ENCODE measurements at places on chromosomes 5 and 9.

- DNase-seq, result no peak
Observed at GRCh38 chr5:159955056-159955624, 38.9 kb downstream of the ADRA1B start.

GRCh38 chr9:91681461-91682305 lies 258.1 kb upstream of the NFIL3 start:
- no peak for DNase-seq

GRCh38 chr5:134079748-134080581 lies 34.5 kb upstream of the TCF7 start:
- no peak for DNase-seq

DNA sequence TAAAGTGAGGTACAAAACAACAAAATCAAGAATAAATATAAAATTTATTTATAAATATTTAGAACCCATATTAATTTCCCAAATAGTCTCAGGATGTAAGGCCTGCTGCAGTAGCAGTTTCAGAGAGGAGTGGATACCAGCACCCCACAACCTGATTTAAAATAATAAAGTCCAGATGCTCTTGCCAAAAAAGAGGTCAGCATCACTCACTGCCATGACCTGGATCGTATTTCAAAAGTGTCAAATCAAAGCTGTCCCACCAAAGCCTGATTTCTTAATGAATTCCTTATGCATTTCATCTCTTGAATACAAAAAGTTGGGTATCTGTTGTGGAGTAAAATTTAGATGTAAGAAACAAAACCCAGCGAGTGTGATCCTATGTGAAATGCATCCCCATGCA lies 58.0 kb upstream of the ROR2 start:
- no peak for DNase-seq

- no peak for DNase-seq
Observed at GRCh38 chr5:149452007-149452664, 73.0 kb upstream of the IL17B start.

DNA sequence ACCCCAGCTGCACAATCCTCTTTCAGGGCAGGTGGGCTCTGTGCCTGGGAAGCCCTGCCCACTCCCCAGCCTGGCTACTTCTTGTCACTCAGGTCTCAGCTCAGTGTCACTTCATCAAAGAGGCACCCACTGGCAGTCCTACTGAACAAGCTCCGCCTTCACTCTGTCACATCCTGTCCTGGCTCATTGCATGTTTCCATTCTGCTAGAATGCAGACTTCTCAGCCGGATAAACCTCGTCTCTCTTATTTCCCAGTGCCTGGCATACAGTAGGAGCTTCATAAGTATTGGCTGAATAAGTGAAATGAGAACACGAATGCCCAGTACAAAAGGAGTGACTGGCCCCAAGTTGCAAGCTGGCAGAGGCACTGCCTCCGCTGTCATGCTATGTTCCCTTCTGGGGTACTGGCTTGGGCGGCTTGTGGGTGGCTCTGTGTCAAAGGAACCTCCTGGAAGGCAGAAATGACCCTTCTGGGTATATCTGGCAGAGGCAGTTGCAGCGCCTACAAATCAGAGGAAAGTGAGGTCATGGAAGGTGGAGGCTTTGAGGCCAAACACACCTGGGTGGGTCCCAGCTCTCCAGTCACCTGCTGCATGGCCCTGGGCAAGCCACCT lies 98.3 kb upstream of the PHYKPL start:
- no peak for DNase-seq

DNA sequence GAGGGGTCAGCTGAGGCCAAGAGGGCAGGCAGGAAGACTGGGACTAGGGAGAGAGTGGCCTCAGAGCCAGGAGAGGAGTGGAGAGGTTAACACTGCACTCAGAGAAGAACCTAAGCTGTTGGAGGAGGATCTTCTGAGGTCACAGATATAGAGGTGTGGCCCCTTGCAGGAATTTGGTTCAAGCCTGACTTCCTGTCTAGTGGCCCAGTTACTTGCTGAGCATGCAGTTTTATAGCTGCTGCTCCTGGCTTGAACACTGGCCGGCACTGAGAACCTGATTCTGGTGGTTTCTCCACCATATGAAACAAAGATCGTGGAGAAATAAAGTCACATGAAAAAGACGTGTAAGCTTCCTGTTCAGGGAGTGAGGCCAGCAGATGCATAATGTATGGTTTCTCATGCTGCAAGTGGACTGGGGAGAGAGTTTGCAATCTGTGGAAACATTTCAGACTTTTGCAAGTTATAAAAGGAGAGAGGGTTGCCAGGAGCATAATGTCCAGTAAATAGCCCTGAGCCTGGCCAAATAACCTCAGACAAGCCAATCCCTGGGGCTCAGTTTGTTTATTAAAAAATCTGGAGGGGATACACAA lies 82.6 kb downstream of the GALNT10 start:
- DNase-seq, result no peak

GRCh38 chr9:113720495-113720894 lies 155.6 kb upstream of the ZNF618 start:
- no peak for DNase-seq

DNA sequence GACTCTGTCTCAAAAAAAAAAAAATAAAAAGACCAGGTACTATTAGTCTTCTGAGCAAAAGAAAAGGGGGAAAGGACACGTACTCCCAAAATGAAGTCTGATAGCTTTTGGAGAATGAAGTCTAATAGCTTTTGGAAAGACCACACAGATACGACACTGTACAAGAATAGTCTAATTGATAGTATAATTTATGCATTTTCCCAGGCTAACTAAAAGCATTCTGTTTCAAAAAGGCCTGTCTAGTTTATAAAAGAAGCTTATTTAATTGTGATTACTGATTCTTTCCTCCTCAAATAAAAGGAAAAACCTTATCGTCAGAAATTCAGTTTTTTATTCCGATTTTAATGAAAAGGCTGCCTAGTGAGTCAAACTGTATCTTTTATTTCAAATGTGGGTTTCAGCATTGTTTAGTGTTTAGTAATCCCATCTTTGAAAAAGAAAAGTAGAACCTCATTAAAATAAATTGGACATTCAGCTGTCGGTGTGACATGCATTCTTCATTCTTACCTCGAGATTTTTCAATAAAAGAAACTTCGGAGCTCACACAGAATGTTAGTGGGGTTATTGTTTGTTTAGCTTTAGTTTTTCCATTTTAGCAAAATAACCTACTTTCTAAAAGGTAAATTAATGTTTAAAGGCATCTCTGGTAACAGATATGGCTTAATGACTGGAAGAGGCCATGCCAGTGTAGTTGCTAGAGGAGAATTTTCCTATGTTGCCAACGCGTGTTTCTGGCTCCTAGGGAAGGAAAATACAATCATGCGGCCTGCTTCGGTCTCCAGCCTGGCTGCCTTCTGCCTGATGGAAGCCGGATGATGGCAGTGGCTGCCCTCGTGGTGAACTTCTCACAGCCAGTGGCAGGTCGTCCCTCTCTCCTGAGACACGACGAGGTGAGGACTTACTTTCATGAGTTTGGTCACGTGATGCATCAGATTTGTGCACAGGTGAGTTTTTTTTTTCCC lies 70.0 kb downstream of the NLN start:
- no peak for DNase-seq

DNA sequence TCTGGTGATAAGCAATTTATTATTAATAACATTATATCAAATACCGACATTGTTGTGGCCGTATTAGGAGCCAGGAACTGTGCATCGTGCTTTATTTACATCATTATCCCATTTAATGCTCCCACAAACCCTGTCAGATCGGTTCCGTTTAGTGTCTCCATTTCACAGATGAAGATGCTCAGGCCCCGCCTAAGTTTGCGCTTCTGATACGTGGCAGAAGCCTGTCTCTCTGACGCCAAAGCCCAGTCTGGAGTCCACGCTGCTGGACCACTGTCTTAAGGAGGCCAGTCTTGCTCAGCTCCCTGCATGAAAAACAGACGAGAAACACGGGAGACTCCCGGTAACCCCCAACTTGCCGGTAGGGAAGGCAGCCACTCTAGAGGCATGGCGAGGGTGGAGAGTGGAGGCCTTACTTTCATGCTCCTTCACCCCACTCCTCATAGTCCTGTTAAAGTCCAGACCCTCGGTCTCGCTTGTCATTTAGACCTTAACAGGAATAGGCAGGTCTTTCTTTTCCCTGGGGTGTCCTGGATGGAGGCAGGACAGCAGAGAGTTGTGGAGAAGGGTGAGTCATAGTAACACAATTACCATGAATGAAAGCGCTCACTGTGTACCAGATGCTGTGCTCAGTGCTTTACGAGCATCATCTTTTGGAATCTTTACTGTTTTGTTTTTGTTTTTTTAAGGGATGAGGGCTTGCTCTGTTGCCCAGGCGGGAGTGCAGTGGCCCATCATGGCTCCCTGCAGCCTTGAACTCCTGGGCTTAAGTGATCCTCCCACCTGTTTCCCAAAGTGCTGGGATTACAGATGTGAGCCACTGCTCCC lies 872 bp downstream of the TXNDC15 start:
- peak; percentile 57 for DNase-seq

GRCh38 chr5:80468131-80468530 lies 19.8 kb upstream of the FAM151B start:
- no peak for DNase-seq

- no peak for DNase-seq
Observed at GRCh38 chr5:129906177-129906887, 2.1 kb downstream of the CHSY3 start.

DNA sequence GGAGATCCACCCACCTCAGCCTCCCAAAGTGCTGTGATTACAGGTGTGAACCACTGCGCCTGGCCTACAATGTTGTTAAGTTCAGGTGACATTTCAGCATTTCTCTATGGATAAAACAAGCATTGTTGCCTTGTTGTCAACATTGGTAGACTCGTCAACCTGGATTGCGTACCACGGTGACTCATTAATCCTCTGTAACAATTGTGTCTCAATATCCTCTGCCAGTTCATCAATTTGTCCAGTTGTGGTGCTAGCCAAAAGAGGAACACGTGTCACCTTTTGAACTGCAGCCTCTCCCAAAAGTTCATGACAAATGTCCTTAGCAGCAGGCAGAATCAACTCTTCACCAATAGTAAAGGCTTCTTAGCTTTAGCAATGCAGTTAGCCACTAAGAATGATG lies 46.3 kb upstream of the LARP1 start:
- DNase-seq, result no peak

DNA sequence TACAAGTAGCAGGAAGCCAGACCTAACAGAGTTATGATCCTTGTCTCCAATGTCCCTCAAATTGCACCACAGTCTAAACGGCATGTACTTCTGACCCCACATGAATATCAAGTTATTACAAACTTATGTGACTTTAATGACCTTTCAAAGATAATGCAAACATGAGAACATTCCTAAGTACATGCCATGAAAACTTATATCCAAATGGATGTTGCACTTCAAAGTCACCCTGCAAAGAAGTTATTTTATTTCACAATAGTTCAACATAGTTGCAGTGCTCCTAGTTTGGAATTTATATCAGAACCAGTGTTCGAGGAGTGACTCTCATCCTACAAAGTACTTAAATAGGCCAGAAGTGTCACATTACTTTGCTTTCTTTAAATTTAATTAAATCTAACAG lies 41.2 kb upstream of the ITGA1 start:
- DNase-seq, result peak; percentile 29

DNA sequence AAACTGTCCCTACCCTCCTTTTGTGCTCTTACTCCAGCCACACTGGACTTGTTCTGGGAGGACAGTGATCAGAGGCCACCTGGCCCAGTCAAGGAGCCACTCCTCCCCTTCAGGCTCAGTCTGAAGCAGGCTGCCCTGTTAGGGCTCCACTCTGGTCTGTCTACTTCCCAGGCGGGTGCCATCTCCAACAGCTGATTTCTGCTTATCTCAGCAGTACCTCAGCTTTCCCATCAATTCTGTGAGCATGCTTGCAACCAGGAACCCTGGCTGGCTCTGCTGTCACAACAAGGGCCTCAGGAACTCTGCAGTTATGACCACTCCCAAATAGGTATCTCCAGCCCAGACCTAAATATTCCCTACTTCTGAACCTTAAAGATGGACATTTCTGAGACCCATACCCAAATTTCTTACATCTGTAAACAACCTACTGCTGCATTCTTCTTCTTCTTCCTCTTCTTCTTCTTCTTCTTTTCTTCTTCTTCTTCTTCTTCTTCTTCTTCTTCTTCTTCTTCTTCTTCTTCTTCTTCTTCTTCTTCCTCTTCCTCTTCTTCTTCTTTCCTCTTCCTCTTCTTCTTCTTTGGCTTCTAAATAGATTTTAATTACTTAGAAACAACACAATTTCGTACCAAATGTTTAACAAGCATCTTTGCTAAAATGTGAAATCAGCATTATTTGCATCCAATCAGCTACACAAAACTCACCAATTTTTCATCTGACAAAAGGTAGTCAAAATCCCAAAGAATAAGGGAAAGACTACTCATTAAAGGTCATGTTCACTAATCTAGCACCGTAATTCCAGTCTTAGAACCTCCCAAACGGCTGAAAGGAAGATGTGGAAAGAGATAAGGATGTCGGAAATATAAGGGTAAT lies 13.6 kb upstream of the SLC22A4 start:
- no peak for DNase-seq

DNA sequence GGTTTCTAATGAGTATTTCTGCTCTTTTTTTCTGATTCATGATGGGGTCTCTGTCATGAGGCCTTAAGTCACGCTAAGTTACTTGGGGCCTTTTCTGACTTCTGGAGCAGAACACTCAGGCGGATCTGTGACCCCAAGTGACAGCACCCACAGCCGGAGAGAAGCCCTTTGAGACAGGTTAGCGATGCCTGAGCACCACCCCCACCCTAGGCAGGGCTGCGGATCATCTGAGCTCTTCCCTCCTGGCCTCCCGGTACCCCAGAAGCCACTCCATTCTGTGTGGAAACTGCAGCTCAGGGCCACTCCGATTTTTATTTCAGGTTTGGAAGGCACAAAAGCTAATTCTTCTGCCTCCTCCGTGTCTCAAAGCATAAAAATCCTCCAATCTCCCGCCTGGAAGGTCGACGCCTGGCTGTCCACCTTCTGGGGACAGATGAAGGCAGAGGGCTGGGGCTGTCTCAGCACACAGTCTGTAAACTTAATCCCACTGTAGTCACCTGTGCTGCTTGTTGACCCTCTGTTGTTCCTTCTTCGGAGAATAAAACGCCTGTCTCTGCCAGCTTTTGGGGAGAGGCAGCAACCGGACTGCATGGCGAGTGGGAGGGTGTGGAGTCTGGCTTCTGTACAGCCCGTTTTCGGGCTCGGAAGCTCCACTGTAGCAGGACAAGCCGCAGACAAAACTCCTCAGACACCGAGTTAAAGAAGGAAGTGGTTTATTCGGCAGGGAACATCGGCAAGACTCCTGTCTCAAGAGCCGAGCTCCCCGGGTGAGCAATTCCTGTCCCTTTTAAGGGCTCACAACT lies 88.8 kb downstream of the SPRY4 start:
- no peak for DNase-seq

- DNase-seq, result no peak
Observed at GRCh38 chr5:140312791-140313189, 9.9 kb upstream of the PFDN1 start.

GRCh38 chr5:176768174-176768970 lies 42.0 kb upstream of the UNC5A start:
- DNase-seq, result no peak

- peak; percentile 91 for DNase-seq
Observed at GRCh38 chr9:119963798-119964372, 594.6 kb upstream of the BRINP1 start.

DNA sequence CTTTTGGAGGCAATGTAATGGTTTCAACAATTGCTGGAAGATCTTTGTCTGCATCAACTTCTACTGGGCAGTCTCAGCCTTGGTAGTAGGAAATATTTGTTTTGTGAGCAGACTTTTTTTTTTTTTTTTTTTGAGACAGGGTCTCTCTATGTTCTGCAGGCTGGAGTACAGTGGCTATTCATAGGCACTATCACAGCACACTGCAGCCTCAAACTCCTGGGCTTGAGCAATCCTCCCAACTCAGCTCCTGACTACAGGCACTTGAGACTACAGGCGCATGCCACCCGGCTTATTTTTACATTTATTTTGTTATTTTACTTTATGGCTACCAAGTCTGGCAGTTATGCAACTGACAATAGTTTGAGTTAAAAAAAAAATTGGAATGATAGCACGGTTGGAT lies 187.3 kb downstream of the SNX18 start:
- no peak for DNase-seq

Data from AG09319 (cell line).